ENCODE measurements at places on chromosomes 2 and 18.

GRCh38 chr2:218891275-218892135 is 10.9 kb downstream of the WNT10A start:
- DNase-seq: no peak

DNA sequence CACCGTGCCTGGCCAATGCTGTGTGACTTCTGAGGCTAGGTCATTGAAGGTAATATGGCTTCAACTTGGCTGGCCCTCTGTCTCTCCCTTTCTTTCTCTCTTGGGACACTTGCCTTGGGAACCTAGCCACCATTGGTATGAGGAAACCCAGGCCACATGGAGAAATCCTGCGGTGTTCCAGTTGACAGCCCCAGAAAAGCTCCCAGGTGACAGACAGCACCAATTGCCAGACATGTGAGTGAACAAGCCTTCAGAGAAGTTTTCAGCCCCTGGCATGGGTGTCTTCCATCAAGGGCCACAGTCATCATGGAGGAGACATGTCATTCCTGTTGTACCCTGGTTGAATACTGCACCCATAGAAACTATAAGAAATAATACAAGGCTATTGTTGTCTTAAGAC is 186.6 kb downstream of the RAB3GAP1 start:
- no peak for DNase-seq

DNA sequence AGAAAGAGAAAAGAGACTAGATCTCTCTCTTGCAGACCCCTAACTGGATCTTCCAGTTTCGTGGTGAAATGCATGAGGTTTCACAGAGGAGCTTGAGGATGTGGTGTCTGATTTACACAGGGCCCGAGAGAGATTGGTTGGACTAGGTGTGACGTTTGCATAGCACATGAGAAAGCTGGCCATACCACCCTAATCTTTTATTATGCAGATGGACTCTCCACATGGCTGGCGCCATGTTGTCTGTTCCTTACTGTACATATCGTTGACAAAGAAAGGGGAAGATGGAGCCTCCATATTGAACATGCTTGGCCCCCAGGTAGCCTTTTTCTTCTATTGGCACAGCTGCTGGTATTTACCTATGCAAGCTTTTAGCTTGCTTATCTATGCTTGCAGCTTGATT is 27.5 kb upstream of the PGAP1 start:
- no peak for DNase-seq

- no peak for DNase-seq
Measured at GRCh38 chr2:104871972-104872865, 18.3 kb downstream of the POU3F3 start.

GRCh38 chr2:166230024-166230723 is 102.4 kb upstream of the SCN1A start:
- DNase-seq: no peak

Measured in stimulated activated CD4-positive, alpha-beta T cell treated with anti-CD3 and anti-CD28 coated beads, TNF-alpha, amount 100 ng/mL, for 48 hours (primary cell).